GM04504 (cell line): ENCODE measurements at places on chromosomes 12 and 14.
A peak's percentile ranks its signal among the peaks of the same experiment; 100 is the strongest.

DNA sequence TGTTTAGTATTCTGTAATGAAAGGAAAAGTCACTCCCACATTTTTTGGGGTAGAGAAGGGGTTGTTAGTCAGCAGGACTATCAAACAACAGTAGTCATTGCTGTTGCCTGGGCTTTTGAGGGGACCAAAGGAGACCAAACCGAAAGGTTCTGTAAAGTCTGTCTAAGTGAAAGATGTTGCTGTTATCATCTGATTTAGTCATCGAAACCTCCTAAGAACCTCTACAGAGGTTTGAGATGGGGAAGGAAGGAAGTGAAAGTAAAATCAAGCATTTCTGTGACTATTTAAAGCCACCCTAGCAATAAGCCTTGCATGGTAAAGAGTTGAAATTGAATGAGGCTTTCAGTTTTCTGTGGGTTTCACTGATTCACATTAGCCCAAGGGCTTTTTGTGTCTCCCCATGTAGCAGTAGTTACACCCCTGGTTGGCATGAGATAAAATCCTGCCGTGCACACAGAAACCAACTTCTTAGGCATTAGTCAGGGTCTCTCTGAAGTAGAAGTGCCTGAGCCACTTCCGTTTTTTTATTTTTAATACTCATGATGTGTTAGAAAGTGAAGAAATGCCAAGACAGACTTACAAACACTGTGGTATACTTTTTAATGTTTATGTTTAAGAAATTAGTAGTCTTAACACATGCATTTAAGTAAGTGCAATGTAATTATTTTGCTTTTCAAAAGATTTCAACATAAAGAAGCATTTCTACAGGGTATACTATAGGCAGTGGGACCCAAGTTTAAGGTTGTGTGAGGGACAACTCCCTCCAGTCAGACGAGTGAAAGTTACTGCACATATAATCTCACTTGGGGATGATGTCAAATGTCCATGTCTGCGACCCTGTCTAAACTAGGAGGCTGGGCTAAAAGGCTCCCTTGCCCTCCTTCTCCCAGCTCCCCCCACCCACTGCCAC is 50.4 kb downstream of the DYRK2 start:
- DNase-seq, result no peak

DNA sequence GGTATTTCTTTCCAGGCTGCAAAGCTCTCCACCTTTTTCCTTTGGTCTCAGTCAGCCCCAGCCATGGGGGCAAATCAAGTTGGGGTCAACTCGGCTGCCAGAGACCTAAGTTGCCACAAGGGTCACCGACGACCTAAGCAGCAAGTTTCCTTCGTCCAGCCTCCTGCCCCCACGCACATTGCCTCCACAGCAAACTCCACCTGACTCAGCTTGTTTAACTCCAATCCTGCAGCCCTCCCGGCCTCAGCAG is 767 bp upstream of the KCNMB4 start:
- DNase-seq, result no peak

GRCh38 chr14:70955543-70956480 is 48.6 kb downstream of the PCNX1 start:
- peak; percentile 19 for DNase-seq

GRCh38 chr14:79724934-79725717 is 486.2 kb downstream of the DIO2 start:
- no peak for DNase-seq

GRCh38 chr14:23302290-23303225 is at the start of gene PPP1R3E:
TSS of gene PPP1R3E (minus strand) at chr14:23302859. CDS start at chr14:23302576, 283 bp downstream.
- no peak for DNase-seq

DNA sequence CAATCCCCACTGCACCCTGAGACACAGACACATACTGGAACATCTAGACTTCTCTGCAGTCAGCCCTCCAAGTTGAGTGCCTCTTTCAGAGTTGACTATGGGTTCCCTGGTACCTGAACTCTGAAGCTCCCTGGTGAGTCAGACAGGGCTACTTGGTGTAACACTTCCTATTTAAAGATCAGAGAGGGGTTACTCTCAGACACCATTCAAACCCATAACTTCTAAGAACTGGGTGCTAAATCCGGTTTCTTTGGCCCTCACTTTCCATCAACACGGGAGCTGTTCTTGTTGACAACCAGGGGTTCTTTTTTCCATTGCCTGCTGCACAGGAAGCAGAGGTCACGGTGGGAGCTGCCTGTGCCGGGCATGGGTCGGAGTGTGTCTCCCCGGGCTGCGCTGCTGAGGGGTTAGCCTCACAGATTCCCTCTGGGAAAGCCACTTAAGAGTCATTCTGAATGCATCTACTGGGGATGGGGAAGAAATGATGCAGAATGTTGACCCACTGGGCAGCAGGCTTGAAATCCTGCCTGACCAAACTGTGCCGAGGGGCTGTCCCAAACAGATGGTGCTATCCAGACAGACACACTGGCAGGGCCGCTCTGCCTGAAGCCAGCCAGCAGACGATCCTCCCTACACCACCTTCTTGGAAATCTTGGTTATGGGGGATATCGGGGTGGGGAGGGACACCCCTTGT is 74.1 kb downstream of the PITPNM2 start:
- DNase-seq, result no peak

GRCh38 chr12:106747973-106748436 is 26.5 kb upstream of the RIC8B start:
- DNase-seq, result no peak

- DNase-seq, result no peak
Observed at GRCh38 chr12:10554756-10555481, 49.2 kb downstream of the EIF2S3B start.

GRCh38 chr14:61524211-61524806 is 171.0 kb upstream of the HIF1A start:
- no peak for DNase-seq

GRCh38 chr12:24233519-24234246 is 284.2 kb upstream of the SOX5 start:
- DNase-seq, result no peak

- DNase-seq, result no peak
Observed at GRCh38 chr12:57094208-57095160, 5.6 kb downstream of the NAB2 start.

- DNase-seq, result no peak
Observed at GRCh38 chr14:104145826-104146601, 7.6 kb downstream of the KIF26A start.

- DNase-seq, result no peak
Observed at GRCh38 chr14:76846331-76847047, 20.3 kb downstream of the LRRC74A start.

- no peak for DNase-seq
Observed at GRCh38 chr12:111840807-111841206, 1.2 kb upstream of the MAPKAPK5 start.

- no peak for DNase-seq
Observed at GRCh38 chr14:102819747-102820330, 42.6 kb downstream of the TRAF3 start.

- no peak for DNase-seq
Observed at GRCh38 chr12:128978067-128978466, 124.8 kb downstream of the GLT1D1 start.

GRCh38 chr12:77377116-77377515 is 311.7 kb upstream of the E2F7 start:
- no peak for DNase-seq

DNA sequence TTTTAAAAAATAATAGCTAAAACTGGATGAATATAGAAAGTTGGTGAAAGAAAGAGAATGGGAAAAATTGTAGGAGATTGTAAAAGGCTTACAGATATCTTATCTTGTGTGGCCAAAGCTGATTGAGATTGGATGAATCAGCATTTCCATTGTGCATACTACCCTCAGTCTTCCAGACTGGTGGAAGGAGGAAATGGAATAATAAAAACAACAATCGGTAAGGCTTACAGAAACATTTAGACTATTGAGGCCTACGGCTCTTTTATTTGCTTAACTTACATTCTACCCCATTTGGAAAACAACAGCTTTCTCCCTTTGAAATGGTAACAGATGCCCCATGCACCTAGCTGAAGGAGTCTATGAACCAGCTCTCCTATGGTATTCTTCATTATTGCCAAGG is 129.8 kb downstream of the PTPRB start:
- no peak for DNase-seq

GRCh38 chr12:112839386-112839972 is 47.9 kb downstream of the RPH3A start:
- DNase-seq, result no peak

GRCh38 chr12:13082861-13083260 is 20.6 kb downstream of the GSG1 start:
- no peak for DNase-seq

DNA sequence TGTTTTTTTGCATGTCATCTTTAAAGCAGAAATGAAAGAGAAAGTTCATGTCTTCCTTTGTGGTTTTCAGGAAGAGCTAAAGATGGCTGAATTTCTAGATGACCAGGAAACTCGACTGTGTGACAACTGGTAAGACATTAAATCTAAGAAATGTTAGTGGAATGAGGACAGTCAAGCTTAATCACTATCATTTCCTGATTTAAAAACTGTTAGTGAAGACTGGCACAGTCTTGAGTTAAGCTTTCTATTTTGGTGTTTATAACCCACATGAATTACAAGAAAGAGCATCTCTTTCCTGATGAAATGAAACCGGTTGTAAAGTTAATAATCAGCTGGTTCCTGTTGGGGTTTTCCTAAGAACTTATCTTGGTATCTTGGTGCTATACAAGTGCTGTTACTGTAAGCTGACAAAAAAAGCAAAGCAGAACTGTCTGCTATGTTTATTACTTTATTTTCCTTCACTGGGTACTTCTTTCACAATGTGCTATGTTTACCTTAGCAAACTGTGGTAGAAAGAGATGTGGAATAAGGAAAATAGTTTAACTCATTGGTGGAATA is 5.2 kb downstream of the TRAFD1 start:
- DNase-seq, result no peak

- DNase-seq, result no peak
Observed at GRCh38 chr14:30312214-30312613, 246.7 kb upstream of the G2E3 start.

DNA sequence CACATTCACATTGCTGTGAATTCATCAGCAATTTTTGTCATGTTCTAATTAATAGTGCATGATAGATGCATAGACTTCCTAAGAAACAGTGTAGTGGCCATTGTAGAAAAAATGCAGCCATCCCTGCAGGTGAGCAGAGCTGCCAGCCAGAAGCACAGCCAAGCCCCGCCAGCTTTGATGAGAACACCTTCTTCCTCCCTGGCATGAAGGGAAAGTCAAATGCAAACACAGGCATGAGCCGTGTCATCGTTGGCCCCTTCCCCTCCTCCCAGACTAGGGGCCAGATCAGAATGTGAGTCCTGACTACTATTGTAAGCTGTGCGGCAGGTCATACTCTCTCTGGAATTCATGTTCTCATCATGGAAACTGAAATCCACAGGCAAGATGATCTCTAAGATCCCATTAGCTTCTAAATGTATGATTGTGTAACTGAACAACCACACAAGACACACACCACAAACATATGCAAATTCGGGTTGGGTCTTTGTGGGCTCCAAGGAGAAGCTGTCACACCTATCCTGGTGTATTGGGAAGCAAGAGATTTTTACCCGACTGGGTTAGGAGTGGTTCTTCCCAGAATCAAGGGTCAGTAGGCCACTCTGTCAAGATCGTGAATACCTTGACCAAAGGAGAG is 2.8 kb upstream of the AQP2 start:
- no peak for DNase-seq

GRCh38 chr12:124636138-124636978 is 68.9 kb upstream of the NCOR2 start:
- DNase-seq, result peak; percentile 47

DNA sequence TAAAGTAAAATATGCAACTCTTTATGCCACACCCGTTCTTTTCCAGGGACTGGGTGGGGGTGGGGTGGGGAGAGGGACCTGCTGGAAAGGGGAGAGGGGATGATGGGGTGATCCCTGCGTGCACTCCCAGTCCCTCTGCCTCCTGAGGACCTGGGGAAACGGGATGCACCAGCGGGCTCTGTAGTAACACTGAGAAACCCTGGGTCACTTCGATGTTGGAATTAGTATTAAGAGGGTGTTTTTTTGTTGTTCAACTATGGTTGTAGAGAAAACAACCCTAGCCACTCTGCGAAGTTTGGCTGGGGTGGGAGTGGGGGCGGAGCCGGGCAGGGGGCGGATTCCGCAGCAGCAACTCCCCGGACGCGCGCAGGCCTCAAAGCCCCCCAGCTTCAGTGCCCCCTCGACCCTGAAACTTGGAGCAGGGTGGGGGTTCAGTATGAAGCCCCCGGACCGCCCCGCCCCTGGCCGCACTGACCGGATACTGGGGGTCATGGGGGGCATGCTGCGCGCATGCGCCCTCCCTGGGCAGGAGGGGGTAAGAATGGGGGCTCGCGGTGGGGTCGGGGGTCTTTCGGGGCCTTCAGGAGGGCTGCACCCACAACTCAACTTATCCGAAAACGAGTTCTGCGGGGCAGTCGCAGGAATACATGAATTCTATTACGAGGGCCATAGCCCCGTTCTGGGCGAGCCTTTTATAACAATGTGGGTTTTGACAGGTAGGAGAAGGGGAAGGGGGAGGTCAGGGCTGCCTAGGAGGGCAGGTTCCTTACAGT is 1.3 kb upstream of the ARHGEF25 start:
- DNase-seq, result no peak

DNA sequence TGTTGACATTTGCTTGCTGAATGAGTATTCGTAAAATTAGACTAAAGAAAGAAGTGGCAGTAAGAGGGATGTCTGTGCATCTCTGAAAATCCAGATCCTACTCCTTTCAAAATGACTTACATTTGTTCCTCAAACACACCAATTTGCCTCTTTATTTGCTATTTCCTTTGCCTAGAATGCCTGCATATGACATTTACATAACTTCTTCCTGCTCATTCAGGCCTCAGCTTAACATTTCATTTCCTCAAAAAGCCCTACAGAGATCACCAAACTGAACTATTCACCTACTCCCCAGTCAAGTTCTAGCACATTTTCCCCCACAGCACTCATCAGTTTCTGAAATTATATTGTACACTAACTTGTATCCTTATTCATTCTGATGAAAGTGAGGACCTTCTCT is 907.2 kb downstream of the LRFN5 start:
- DNase-seq, result no peak

DNA sequence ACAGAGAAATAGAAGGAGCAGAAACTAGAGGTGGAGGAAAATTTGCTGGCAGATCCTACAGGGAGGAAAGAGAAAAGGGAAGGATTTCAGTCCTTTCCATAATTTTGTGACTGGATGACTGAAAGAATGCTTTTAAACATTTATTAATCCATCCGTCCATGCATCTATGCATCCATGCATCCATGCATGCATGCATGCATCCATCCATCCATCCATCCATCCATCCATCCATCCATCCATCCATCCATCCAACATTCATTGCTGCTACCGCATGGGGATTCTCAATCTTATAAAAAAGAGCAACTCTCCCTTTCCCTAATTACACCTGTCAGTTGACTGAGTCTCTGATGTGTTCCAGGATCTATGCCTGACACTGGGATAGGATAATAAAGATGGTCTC is 55.7 kb upstream of the NR2C1 start:
- no peak for DNase-seq

- no peak for DNase-seq
Observed at GRCh38 chr12:57046947-57047890, 2.7 kb downstream of the MYO1A start.

GRCh38 chr12:3342051-3342450 is 149.0 kb upstream of the PRMT8 start:
- no peak for DNase-seq

- no peak for DNase-seq
Observed at GRCh38 chr12:121776190-121777098, 17.0 kb downstream of the RHOF start.

DNA sequence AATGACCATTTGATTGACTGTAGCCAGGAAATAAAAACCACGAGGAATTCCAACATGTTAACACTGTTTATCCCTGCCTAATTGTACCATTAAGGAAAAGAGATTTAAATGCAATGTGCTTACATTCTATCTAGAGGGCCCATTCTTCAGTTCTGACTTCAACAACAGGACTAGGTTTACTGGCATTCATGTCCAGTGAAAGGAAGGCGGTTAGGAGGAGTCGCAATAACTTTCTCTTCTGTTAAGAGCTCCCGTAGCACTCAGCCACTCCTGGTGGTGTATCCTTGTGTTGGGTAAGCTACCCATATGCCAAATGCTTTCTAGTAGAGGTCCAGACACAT is 154.7 kb downstream of the STXBP6 start:
- no peak for DNase-seq
